ENCODE measurements at places on chromosomes 7 and 10.

GRCh38 chr7:78787854-78788253 is 665.6 kb downstream of the MAGI2 start:
- no peak for DNase-seq

GRCh38 chr7:123401295-123401694 is 133.1 kb downstream of the IQUB start:
- DNase-seq = no peak

GRCh38 chr7:156950381-156950858 is 908 bp downstream of the NOM1 start:
- no peak for DNase-seq

DNA sequence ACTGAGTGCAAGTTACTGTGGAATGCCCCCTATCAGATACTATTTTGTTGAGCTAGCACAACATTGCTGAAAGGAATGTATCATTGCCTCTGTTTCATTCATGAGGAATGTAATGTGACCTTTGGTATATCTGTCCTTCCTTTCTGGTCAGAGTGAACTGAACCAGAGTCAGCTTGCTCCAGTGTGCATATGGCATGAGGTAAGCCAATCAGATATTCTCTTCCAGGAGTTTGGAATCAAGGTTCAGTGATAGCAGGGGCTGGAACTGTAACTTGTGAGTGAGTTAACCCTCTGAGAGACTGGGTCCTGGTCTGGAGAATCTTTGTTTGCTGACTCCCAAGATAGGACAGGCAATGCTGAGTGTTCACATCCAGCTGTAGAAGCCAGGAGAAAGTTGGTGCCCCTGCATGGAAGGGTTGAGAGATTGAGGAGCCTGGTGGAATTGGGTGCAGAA is 45.3 kb upstream of the OSBPL3 start:
- no peak for DNase-seq

DNA sequence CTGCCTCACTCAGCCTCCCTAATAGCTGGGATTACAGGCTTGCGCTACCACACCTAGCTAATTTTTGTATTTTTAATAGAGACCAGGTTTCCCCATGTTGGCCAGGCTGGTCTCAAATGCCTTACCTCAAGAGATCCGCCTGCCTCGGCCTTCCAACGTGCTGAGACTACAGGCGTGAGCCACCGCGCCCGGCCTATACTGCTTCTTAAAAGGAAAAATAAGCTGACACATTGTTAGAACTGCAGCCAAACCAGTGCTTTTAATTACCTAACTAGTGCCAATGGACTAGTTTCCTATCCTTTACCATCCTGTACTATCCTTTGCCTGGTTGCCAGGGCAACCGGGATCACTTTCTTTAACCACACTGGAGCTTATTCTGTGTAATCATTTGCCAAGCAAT is 108.0 kb downstream of the LRRTM3 start:
- DNase-seq = no peak

Measured in activated CD8-positive, alpha-beta memory T cell treated with anti-CD3 and anti-CD28 coated beads for 1 hour (primary cell).